ENCODE measurements at places on chromosomes 4 and X.

GRCh38 chrX:135315864-135316263 is 6.6 kb downstream of the ETDC start:
- no peak for DNase-seq

GRCh38 chr4:180057299-180057721 is 2185.9 kb upstream of the TENM3 start:
- DNase-seq: no peak

GRCh38 chrX:18032486-18033221 is 171.6 kb upstream of the RAI2 start:
- DNase-seq: no peak

DNA sequence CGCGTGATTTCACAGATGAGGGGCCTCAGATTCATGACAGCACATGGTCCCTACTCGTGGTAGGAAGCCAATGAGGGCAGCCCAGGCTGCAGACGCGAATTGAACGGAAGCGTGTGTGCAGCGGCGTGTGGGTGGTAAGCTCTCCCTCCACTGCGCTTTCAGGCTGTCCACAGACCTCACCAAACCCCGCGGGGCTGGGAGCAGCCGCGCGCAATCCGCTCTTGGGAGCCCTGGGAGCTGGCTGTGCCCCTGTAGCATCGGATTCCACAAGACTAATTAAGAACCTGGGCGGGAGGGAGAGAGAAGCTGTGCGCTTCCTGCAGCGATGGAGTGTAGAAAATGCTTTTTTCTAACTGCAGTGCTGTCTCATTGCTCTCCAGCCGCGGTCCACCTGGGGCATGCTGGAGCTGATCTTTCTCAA is 134.9 kb downstream of the STOX2 start:
- no peak for DNase-seq

GRCh38 chr4:180682776-180683175 is 1560.4 kb upstream of the TENM3 start:
- DNase-seq: no peak

- DNase-seq: no peak
Observed at GRCh38 chrX:63913719-63914118, 128.7 kb upstream of the ARHGEF9 start.

DNA sequence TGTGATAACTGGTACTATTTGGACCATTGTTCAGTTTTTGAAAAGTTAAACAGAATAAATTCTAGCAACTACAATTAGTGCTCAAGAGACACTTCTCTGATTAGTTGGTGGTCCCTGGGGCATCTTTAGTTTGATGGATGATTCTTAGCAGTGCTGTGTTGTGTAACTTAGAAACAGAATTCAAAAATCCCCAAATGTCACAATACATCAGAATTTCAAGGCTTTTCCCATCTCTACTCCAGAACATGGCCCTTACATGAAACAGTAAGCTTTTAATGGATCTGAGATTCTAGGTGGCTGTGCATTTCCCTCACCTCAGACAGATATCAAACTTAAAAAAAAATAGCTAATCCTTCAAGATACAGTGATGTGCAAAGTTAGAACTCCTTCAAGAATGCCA is 104.4 kb upstream of the CXCL13 start:
- no peak for DNase-seq

- no peak for DNase-seq
Observed at GRCh38 chr4:147678796-147679549, 5.0 kb downstream of the PRMT9 start.

DNA sequence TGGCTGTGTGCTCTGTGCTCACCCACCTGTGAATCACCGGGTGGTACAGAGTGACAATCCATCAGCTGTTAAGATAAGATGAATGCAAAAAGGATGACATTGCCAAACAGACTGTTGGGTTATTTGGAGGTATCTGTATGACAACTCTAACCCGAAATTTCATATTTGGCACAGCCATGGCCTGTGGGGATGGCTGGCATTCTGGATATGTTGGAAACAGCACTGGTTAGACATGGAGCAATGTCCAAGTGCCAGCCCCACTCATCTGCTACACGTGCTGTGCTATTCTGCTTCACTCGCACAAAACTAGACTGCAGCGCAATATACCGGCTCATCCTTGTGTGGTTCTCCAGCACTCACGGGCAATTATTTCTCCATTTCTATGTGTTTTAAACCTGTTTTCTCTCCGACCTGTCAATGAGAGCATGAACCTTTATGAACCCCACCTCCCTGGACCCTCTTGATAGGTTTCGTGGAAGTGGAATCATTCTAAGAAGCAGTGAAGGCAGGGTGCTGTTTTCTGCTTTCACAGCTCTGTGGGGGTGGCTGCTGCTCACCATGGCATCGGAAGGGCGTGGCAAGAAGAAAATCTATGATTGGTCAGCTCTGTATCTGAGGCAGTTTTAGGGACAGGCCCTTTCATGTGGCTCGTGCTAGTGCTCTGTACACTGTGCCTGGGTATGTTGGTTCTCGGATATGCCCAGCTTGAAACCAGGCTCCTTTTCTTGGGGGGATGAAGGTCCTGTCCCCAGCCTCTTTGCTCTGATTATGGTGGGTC is 94.9 kb downstream of the ENPP6 start:
- no peak for DNase-seq

DNA sequence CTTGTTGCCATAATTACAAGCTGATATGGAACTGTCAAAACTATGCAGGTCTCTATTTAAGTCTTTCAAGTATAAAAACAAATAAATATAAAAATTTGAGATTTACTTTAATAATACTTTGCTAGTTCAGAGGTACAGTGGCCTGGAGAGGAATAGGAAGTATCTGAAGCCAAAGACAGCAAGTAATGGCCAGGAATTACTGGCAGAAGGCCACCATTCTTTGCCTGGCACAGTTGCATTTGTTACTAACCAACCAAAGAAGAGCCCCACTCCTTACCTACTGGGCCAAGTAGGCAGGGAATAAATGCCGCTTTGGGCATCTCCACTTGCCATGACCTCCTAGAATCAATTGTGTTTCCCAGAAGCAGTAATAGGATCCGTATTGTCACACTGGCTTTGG is 13.8 kb upstream of the ADAMTS3 start:
- DNase-seq: no peak

GRCh38 chr4:79015411-79015810 is 76.2 kb upstream of the PAQR3 start:
- DNase-seq: no peak

GRCh38 chrX:25536307-25536970 is 520.7 kb upstream of the ARX start:
- no peak for DNase-seq

GRCh38 chr4:177374966-177375365 is 65.3 kb downstream of the NEIL3 start:
- no peak for DNase-seq

GRCh38 chrX:139739138-139739537 is 31.2 kb upstream of the MCF2 start:
- peak; percentile 3 for DNase-seq

All from activated naive CD4-positive, alpha-beta T cell treated with anti-CD3 and anti-CD28 coated beads, Interleukin-2, amount 50 U/mL, for 72 hours (primary cell).